ENCODE measurements at places on chromosomes 7 and 10. TPM values are rescaled to one million over a fixed set of nuclear protein-coding genes. Genes with fewer than 3 reads are reported as not detected.

The TMEM248 gene
- 114 TPM for total RNA-seq

The DGKB gene
- 0.55 TPM for total RNA-seq

The TMEM229A gene
- not detected for total RNA-seq

DNA sequence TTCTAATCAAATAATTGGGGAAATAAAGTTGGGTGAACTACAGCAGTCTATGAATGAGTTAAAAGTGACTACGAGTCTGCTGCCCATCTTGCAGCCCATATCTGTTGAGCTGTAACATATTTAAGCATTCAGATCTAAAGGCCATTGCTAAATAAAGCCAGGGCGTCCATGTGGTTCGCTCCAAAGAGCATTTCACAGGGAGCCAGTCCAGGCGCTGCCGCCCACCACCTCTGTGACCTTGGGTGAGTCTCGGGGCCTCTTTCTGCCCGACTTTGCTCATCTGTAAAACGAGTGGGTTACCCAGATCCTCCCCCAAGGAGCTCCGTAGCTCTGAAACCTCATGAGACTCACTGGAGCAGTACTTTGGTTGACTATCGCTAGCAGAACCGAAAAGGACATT is 223.1 kb downstream of the CUX1 start:
- no peak for DNase-seq

GRCh38 chr7:68288144-68288593 is 1291.5 kb downstream of the TYW1 start:
- no peak for DNase-seq

DNA sequence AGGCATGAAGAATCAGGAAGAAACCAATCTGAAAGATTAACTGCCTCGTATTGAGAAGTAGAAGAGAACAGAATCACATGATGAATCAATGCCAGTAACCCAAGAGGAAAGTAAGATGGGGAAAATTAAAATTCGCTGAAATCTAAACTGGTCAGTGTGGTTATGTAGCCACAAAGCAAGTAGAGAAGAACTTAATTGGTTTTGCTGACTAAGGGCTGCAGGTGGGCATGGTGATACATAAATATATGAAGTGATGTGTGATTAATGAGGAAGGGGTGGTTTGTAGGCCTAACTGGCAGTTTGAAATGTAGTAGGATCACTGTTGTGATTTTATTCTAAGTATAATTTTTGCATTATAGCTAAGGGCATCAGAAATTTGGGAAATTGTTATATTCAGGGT is 83.5 kb upstream of the LRRTM3 start:
- DNase-seq, result no peak

GRCh38 chr10:33035411-33035810 is 77.4 kb upstream of the ITGB1 start:
- DNase-seq, result no peak

- DNase-seq, result no peak
These were observed at the start of gene TRIL for GRCh38 chr7:28958235-28958979. Gene TRIL (minus strand): TSS chr7:28958330. CDS start chr7:28958046, 284 bp downstream.

DNA sequence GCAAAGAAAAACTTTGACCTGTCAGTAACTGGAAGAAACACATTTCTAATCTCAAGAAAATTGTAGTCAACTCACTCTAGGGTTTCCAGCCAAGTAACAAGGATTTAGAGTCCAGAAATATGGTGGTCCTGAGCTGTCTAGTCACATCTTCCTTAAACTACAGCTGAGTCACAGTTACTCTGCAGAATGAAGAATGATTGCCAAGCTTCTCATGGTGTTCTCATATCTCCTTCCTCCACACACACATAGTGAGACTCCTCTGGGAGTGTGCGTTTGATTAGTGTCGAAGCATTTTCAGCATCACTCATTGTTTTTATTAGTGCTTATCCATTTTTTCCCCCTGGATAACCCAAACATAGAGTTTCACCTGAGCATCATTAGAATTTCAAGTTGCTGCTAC is 93.1 kb upstream of the CXCL12 start:
- no peak for DNase-seq

DNA sequence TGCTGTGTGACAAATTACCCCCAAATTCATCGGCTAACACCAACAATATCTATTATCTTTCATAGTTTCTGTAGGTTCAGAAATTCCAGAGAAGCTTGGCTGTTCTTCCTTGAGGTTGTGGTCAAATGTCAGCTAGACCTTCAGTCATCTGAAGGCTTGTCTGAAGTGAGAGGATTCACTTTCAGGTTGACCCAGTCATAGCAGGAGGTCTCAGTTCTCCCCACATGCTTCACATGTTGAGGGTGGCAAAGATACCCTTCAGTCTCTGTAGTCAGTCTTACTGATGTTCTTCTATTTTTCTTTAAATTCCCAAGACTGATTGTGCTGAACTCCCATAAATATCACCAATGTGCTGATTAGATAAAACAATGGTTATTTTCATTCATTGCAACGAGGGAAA is 1692.0 kb downstream of the REEP3 start:
- no peak for DNase-seq
